ENCODE measurements at places on chromosomes 5 and 9. TPM values are rescaled to one million over a fixed set of nuclear protein-coding genes. Genes with fewer than 3 reads are reported as not detected.

The POU5F2 gene
- total RNA-seq = not detected

The ZFP37 gene
- 1.8 TPM for total RNA-seq

The AMBP gene
- 7.7 TPM for total RNA-seq

The FAXDC2 gene
- 0.16 TPM for total RNA-seq

The LOX gene
- 2.0 TPM for total RNA-seq

The AQP3 gene
- total RNA-seq = 22.9 TPM

Data from A549 treated with RU486 at 1 μM for 4 hours (cell line).